ENCODE measurements at places on chromosomes 2 and 18.

DNA sequence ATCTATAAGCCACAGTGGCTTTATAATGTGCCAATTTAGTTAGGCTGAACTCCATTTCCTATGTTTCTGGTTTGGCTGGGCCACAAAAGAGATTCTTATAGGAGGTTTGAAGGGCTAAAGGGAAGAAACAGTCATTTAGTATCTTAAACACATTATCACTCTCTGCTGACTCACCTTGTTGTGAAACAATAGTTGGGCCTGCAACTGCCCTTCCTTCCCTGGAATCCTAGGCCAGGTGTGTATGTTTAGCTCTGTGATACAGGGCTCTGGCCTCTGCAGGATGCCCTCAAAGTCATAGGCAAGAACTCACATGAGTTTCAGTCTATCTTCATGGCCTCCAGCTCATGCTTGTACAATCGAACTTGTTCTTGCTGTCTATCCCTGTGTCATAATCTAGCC is 400.0 kb upstream of the CELF4 start:
- no peak for DNase-seq

DNA sequence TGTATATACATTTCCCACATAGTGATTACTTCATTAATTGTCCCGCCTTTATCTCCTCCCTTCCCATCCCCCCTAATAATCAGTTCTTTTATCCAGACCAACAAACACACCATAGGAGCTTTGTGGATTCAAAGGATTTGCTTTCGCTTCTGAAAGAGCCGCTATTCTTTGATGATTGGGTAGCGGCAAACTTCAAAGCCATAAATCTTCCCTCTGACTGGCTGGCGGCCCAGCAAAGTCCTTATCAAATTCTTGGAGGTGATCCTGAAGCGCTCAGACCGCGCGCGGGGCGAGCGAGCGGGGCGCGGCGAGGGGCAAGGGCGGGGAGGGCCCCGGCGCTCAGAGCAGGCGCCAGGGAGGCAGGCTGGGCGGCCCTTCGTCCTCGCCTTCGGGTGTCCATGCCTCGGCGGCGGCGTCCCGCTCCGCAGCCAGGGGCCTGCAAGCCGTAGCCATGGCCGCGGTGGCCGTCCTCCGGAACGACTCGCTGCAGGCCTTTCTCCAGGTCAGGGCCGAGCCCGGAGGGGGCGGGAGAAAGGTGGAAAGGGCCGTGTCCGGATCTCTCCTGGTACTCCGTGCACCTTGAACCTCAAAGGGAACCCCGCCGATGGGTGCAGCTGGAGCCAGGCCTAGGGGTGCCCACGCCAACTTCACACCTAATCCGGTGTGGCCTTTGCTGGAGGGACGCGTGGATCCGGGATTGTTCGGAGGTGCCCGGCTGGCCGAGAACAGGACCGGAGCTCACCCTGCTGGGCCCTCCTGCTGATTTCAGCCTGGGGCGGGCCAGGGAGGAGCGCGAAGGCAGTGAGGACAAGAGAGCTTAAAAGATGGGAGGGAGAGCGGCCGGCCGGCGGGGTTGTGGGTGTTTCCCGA is at the start of gene SP5:
TSS of gene SP5 (plus strand) at position 276 of the 870 bp plus-strand sequence. CDS start at position 452, 176 bp downstream.
- peak; percentile 93 for DNase-seq

GRCh38 chr2:6866275-6866671 is 566 bp upstream of the CMPK2 start:
- DNase-seq, result peak; percentile 90

DNA sequence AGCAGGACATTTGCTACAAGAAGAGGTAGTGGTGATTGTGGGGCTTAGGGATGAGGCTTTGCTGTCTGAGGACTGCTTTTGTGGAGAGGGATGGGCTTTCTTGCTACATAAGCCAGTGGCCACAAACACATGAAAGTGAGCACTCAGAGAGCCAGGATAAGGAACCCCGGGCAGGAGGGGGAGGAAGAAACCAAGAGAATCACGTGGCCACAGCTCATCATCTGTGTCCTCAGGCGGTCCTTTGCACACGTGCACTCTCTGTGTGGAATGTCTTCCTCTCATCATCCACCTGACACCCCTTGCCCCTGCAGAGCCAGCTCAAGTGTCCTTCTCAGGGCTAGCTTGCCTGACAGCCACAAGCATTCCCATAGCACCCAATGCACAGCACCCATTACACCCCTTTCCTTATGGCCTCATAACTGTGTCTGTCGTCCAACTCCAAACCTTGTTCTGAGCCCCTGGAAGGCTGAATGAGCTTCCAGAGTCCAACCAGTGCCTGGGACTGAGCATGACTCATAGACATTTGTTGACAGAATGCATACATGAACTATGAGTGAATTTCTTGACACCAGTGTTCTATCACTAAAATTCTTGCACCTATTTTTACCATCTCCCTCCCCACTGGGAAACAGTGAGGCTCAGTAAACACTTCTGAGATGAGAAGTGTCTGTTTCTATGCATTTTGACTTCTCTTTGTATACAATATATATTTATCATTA is 398.3 kb downstream of the ALK start:
- peak; percentile 50 for DNase-seq

- DNase-seq, result peak; percentile 34
Measured at GRCh38 chr2:222594679-222595078, 61.2 kb downstream of the FARSB start.

GRCh38 chr2:134128746-134129145 is 125.1 kb upstream of the MGAT5 start:
- no peak for DNase-seq

DNA sequence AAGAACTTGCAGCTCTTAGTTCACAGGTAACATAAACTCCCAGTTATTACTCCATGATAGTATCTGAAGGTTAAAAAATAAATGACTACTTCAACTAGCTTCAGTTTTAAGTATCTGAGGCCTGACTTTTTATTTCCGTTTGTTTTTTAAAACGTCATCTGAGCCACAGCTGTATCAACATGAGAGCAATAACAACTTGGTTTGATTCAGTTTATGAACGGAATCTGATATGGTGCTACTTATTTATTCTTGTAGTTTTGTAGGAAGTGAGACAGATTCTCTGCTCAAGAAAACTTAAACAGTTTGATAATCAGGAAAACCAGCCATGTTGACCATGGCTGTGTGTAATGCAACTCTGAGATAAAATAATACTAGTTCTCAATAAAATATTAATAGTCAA is 34.9 kb downstream of the NAB1 start:
- no peak for DNase-seq

DNA sequence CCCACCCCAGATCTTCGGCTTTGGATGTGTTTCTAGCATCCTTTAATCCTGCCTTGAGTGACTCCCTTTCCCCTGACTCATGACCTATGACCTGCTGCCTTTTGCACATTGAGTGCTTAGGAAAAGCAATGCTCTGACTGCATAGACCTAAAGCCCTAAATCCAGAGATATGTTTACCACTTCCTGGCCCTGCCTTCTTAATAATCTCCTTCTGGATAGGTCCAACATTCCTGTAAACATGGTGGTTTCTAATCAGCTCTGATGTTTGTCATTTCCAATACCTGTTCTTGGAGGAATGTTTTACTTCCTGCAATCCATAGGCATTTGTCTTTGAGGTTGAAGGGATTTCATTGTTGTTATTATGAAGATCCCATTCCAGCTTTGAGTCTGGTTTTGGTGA is 2.3 kb downstream of the SLC3A1 start:
- no peak for DNase-seq

DNA sequence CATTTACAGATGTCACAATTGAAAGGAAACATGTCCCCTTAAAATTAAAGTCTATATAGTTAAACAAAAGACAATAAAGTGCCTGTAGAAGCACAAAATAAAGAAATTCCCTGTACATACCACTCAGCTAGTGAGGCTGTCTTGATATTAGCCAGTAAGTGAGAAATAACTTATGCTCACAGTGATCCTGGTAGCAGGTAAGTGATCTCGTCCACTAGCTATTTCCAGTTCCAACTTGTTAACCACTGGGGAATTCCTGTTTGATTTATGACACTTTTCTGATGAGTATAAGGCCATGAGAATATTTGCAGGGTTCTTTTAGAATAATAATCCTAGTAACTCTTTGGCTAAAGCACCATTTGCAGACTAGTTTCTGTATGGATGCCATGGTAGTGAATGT is 127.9 kb upstream of the PGAP1 start:
- DNase-seq, result no peak

- peak; percentile 79 for DNase-seq
Measured at GRCh38 chr2:10185755-10186154, 63.2 kb downstream of the RRM2 start.

DNA sequence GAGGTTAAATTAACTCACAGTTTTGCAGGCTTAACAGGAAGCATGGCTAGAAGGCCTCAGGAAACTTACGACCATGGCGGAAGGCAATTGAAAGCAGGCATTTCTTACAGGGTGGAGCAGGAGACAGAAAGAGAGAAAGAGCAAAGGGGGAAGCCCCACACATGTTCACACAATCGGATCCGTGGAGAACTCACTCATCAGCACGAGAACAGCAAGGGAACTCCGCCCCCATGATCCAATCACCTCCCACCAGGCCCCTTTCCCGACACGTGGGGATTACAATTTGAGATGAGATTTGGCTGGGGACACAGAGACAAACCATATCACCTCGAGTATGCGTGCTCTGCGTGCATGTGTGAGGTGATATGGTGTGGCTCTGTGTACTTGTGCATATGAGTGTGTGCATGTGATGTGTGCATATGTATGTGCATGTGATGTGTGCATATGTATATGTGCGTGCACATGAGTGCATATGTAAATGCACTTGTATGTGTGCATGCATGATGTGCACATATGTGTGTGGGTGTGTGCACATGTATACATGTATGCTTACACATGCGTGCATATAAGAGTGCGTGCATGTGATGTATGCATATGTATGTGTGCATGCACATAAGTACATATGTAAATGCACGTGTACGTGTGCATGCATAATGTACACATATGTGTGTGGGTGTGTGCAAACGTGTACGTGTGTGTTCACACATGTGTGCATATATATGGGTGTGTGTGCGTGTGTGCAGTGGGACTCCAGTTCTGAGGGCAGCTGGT is 108.7 kb upstream of the HDAC4 start:
- DNase-seq, result no peak

DNA sequence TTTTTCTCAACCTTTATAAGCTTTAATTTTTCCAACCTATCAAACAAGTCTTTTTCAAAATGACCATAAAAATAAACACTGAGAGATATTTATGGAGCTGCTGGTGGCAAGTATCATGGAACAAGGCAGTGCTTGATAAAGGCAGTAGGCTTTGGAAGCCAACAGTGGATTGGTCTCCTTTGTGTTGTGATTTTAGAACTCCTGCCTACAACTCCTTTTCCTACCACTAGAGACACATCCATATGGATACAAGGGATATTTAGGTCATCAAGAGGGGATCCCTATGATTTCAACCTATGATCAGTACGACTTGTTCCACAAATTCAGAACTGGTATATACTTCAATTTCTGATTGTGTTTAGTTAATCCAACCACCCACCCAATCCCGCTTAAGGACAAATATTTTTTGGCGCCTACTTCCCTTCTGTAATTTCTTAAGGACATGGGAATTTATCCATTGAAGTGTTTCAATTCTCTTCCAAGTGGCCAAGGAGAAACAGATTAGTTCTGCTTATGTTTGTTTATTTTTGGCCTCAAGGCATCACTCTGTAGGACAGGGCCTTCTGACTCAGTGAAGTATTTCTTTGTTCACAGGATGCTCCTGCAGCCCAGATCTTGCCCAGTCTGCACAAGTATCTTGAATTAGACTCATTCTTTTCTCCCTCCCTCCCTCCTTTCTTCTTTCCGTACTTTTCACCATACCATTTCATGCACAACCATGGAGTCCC is 2119.6 kb upstream of the PIK3C3 start:
- no peak for DNase-seq

DNA sequence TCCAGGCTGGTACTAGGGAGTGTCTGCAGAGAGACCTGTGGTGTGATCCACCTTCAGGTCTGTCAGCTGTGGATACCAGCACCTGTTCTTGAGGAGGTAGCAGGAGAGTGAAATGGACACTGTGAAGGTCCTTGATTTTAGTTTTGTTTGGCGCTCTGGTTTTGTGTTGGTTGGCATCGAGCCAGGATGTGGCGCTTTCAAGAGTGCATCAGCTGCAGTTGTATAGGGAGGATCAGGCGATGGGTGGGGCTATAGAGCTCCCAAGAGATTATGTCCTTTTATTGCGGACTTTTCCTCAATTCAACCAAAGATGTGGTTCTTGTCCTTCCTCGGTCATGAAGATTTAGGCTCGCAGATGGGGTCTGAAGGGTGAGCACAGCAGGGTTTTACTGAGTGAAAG is 37.5 kb downstream of the SLC39A10 start:
- no peak for DNase-seq

GRCh38 chr2:224586127-224586695 is 1.0 kb upstream of the CUL3 start:
- no peak for DNase-seq

GRCh38 chr2:132415915-132416722 is 486 bp upstream of the GPR39 start:
- peak; percentile 98 for DNase-seq

DNA sequence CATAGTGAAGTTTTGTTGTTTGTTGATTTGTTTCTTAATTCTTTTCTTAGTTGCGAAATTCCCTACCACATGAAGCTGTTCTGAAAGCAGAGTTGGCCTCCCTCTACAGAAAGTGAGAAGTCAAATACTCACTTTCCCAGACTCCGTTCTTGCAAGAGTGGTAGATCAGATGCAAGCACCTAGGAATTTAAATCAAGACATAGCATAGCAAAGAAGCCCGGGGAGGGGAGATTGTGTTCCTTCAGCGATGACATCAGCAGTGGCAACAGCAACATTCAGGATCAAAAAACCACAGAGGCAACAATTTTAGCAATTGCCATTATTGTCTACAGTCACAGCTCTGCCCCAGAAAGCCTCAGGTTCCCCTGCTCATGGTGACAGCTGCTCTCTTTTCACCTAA is 580.0 kb downstream of the RNF144A start:
- DNase-seq, result no peak

GRCh38 chr18:48687346-48688042 is 148.7 kb downstream of the CTIF start:
- DNase-seq, result no peak

- peak; percentile 48 for DNase-seq
Measured at GRCh38 chr2:75709297-75709696, 1.4 kb downstream of the GCFC2 start.

DNA sequence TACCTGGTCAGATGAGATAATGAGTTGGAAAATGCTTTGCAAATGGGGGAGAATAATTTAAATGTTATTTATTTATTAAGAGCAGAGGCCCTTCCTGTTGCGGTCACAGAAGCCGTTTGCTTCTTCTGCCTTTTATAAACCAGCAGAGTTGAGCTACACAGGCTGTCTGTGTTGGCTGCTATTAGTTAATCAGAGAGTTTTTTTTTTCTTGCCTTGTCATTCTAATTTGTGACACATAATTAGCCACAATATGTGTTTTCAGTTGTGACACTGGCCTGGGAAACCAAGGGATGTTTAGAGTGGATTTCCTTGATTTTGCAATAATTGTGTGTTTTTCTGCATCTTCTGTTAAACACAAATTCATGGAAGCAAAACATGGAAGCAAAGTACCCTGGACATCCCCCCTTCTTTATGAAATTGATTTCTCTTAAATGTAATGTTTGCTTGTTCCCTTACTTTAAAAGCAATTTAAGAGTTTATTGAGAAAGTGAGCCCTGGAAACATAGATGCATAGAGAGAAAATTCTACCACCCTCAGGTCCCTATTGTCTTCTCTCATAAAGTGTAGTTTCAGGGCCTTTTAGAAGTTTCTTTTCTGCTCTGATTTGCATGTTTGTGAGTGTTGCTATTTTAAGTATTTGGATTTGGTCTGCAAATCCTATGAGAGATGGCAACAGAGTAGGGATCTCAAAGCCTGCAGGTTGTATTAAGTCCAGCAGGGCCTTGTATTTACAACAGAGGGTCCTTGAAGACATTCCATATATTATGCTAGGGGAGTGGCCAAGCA is 22.8 kb upstream of the IL37 start:
- DNase-seq, result peak; percentile 62

All from osteoblast (primary cell).